ENCODE measurements at places on chromosomes 3 and 15. TPM values are rescaled to one million over a fixed set of nuclear protein-coding genes. Genes with fewer than 3 reads are reported as not detected.

REC114 gene
- polyA plus RNA-seq: not detected

DNA sequence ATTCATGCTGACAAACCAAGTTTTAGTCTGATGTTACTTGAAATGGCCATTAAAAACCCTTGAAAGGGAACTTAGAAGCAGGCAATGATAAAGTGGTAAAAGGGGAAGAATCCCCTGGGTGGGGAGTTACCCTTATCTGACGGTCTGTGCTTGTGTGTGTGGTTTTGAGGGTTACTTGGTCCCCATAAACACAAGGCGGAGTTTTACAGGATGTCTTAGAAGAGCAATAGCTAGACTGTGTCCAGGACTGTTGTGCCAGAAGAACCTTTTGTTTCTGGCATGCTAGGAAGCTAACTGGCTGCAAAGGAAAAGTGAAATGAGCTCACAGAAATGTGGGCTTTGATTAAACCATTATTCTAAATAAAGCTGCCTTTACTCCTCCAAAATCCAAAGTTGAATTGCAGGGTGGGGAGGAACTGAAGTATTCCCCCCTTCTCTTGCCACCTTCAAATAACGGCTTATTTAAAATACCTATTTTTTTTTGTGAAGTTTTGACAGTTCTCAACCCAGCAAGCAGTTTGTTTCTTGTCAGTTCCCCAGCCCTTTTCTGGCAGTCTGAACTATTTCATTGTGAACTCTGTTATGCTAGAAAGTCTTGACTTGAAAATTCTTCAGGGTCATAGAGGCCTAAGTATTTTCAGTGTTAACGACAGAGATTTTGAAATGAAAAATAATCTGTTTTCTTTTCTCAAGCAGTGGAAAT lies 443.5 kb downstream of the OTOL1 start:
- DNase-seq: peak; percentile 90

DNA sequence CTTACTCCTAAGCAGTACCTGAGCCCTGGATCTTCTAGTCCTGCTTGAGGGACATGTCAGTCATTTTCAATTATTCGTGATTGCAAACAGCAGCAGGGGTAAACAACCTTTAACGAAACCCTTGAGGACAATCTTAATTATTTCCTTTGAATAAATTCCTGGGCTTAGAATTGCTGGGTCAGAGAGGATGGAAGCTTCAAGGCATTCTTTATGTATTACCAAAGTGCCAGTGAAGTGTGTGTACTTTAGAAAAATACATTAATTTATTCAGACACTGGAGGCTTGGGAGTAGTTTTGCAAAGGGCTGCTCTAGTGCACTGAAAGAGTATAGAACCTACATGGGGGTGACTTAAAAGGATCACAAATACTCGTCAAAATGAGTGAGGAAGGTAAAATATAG lies 280.8 kb upstream of the LRRFIP2 start:
- no peak for DNase-seq

DNA sequence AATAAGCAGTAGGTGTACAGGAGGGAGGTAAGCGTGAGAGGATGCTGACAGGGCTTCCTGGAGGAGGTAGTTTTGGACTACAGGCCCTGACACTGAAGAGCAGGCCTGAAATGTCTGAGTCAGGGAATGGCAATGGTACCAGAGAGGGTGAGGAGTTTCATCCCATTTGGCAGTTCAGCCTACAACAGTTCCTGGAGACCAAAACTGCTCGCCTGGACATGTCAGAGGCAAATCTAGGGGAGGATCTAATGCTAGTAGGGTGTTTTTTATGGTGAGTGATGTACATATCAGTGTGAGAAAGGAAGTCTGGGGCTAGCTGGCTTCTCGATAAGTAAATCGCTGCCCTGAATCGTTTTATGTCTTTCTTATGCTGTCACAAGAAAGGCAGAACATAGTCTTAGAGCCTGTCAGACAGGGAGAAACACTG lies 13.8 kb upstream of the TNFSF10 start:
- no peak for DNase-seq

GRCh38 chr15:80339601-80340000 lies 64.6 kb upstream of the ARNT2 start:
- no peak for DNase-seq

- no peak for DNase-seq
Measured at GRCh38 chr3:190338717-190339116, 16.5 kb upstream of the CLDN1 start.

GRCh38 chr3:72395776-72396311 lies 452.4 kb downstream of the SHQ1 start:
- DNase-seq: no peak

GRCh38 chr3:71360764-71361163 lies 222.8 kb downstream of the FOXP1 start:
- DNase-seq: no peak

GRCh38 chr3:17730318-17730967 lies 12.0 kb downstream of the TBC1D5 start:
- DNase-seq: no peak

DNA sequence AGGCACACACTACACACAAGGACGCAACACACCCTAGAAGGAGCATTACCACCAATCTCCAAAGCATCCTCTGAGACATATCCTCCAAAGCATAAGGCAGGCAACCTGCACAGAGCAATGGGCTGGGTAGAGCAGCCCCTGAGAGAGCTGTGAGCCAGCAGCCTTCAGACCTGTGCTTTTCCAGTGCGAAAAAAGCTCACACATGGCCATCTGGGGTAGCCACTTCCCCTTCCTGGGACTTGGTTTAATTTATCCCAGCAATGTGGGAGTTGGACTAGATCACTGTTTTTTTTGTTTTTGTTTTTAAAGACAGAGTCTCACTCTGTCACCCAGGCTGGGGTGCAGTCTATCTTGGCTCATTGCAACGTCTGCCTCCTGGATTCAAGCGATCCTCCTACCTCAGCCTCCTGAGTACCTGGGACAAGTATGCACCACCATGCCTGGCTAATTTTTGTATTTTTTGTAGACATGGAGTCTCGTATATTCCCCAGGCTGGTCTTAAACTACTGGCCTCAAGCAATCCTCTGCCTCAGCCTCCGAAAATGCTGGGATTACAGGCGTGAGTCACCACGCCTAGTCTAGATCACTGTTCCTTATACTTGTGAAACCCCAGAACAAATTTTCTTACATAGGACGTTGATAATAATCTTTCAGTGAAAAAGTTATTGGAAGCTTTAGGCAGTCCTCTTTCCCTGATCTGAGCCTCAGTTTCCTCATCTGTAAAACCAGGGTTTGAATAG lies 18.9 kb downstream of the PTPN23 start:
- DNase-seq: no peak

GRCh38 chr3:102230057-102230456 lies 204.8 kb upstream of the ZPLD1 start:
- no peak for DNase-seq

- DNase-seq: no peak
Measured at GRCh38 chr3:58617338-58617761, 40.2 kb upstream of the FAM107A start.

GRCh38 chr3:156449710-156450574 lies 105.0 kb downstream of the SSR3 start:
- DNase-seq: no peak

CLEC3B gene
- polyA plus RNA-seq: 98.5 TPM

DNA sequence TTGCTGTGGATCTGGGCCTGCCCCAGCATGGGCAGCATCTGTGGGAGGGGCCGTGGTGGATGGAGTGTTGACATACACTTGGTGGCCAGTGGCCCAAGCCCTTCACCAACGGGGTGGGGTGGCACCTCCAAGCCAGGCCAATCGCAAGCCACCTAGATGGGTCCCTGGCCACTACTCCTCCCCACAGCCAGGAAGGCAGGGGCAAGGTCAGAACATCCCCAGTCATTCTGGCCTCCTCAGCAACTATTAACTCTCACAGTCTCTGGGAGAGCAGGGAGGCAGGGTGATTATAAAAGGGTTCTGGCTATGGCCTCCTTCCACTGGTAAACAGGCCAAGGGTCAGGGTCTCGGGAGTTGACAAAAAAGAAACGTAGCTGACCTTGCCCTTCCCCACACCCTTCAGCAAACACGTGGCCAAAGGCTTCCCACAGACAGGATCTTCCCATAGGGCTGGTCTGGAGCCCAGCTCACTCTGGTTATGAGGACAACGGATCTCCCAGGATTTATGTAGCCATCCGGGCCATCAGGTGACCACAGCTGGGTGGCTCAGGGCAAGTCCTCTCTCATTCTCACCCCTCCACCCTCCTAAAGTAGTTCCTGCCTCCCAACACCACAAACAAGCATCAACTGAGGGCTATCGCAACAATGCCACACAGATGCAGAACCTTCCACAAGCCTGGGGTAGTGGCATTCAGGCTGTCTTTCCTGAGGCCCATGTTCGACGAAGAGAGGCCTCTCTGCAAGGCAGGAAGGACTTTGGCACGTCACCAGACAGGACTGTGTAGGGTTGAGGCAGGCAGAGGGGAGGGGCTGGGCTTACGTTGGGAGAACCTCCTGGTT lies 18.9 kb downstream of the TLE3 start:
- DNase-seq: no peak

GRCh38 chr15:66089049-66089448 lies 164.5 kb downstream of the MEGF11 start:
- DNase-seq: peak; percentile 47

XYLB gene
- 3.7 TPM for polyA plus RNA-seq

GRCh38 chr15:98451236-98451635 lies 197.1 kb upstream of the IGF1R start:
- DNase-seq: no peak

DNA sequence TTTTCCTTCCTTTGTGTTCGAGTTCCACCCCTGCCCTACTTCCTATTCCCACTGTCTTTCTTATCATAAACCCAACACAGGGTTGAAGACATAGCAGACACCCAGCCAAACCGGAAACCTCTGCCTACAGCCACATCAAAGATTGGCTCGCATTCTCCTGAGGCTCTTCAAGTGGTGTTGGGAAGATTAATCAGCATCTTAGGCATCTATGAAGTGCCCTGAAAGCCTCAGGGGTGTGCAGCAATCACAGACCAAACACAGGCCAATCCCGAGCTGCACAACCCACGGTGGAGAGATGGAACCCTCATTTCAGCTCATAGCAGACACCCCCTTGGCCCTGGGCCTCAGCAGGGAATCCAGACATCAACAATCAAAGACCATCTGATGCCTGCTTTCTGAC lies 255.9 kb downstream of the XXYLT1 start:
- no peak for DNase-seq

DNA sequence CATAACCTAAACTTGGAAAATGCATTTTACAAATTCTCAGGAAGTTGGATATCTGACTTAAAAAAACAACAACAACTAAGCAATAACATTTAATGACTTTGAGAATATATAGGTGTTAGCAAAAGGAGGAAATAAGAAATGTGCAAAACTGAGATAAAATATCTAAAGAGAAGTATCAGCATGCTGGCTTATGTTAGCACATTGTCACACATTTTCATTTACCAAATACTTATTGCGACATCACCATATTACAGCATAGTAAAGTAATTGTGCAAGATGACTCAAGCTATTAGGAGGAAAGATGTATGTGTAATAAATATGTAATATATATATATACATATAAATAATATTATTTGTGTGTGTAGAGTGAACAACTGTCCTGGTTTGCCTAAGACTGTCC lies 9.2 kb downstream of the PTX3 start:
- no peak for DNase-seq

- peak; percentile 19 for DNase-seq
Measured at GRCh38 chr3:195260280-195260905, 10.6 kb downstream of the XXYLT1 start.

- DNase-seq: no peak
Measured at GRCh38 chr3:52506266-52506966, 11.3 kb downstream of the STAB1 start.

CHRNA5 gene
- 2.0 TPM for polyA plus RNA-seq

DNA sequence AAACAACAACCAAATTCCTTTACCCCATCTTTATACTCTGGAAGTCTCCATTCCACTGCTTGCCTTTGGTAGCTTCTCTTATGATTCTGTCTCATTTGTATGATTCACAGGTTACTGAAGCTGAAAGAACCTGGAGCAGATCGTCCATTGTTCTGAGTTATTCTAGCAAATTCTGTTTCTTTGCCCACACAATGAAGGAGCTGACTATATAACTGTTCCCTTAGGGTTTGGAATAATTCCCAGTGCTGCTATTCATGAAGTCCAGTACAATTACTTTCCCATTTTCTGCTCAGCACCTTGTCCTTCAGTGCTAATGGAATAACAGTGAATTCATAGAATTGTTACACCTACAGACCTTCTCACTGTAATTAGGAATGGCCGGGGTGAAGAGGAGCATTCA lies 167.8 kb downstream of the CHST2 start:
- no peak for DNase-seq

DNA sequence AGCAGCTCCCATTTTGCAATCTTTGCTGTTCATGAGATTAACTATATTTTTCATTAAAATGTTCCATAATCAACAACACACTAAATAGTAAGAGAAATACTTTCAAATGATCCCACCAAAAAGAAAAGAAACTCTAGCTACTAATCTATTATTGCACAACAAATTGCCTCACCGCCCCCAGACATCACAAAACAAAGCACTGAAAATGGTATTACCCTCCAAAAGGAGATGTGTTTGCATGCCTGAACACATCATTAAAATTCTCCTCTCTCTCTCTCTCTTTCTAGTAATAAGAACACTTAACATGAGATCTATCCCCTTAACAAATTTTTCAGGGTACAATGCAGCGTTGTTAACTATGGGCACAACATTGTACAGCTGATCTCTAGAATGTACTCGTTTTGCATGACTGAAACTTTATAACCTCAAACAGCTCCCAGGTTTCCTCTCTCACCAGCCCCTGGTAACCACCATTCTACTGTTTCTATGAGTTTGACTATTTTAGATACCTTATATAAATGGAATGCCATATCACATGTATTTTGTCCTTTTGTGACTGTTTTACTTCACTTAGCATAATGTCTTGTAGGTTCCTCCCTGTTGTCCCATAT lies 33.1 kb downstream of the WNT5A start:
- no peak for DNase-seq

GATM gene
- 176 TPM for polyA plus RNA-seq

ALPK3 gene
- 70.9 TPM for polyA plus RNA-seq

ARL8B gene
- polyA plus RNA-seq: 39.5 TPM

GHSR gene
- polyA plus RNA-seq: not detected

DNA sequence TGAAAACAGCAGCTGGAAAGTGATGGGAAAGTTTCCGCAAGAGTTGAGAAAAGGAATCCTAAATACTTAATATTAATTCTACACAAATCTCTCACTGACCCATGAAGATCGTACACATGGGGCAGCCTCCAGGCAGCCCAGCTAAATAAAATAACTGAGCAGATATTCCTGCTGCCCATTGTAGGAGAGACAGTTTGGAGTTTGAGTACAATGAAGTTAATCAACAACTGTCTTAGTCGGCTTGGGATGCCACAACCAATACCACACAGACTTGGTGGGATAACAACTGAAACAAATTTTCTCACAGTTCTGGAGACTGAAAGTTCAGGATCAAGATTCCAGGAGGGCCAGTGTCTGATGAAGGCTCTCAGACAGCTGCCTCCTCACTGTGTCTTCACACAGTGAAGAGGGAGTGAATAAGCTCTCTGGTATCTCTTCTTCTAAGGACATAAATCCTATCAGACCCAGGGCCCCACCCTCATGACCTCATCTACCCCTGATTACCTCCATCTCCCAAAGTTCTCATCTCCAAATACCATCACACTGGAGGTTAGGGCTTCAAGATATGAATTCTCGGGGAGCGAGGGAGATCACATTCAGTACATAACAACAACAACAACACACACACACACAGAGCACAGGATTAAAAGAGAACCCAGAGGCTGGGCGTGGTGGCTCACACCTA lies 9.7 kb downstream of the TRPM7 start:
- DNase-seq: no peak

- DNase-seq: peak; percentile 61
Measured at GRCh38 chr15:89051875-89052274, 36.4 kb upstream of the ABHD2 start.
